NCI-H146 (cell line): ENCODE measurements at places on chromosomes 2 and 18.

DNA sequence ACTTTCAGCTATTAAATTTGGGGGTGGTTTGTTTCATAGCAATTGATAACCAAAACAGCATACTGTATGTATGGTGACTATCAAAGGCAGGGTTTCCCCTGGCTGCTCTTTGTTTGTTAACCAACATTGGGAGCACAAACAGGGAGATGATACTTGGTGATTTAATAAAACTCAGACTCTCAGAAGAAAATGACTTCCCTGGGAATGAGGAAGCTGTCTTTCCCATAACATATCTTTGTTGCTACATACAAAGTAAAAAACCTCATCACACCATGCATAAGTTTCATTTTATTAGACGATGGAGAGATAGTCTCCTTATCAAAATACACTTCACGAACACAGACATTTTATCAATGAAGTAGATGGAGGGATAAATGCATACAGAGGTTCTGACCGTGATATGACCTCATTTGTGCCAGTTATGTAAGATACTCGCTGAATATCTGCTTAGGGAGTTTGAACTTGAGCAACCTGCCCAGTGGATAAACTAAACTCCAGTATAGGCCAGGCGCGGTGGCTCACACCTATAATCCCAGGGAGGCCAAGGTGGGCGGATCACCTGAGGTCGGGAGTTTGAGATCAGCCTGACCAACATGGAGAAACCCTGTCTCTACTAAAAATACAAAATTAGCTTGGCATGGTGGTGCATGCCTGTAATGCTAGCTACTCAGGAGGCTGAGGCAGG, 3.8 kb upstream of the NFE2L2 start:
- no peak for DNase-seq

DNA sequence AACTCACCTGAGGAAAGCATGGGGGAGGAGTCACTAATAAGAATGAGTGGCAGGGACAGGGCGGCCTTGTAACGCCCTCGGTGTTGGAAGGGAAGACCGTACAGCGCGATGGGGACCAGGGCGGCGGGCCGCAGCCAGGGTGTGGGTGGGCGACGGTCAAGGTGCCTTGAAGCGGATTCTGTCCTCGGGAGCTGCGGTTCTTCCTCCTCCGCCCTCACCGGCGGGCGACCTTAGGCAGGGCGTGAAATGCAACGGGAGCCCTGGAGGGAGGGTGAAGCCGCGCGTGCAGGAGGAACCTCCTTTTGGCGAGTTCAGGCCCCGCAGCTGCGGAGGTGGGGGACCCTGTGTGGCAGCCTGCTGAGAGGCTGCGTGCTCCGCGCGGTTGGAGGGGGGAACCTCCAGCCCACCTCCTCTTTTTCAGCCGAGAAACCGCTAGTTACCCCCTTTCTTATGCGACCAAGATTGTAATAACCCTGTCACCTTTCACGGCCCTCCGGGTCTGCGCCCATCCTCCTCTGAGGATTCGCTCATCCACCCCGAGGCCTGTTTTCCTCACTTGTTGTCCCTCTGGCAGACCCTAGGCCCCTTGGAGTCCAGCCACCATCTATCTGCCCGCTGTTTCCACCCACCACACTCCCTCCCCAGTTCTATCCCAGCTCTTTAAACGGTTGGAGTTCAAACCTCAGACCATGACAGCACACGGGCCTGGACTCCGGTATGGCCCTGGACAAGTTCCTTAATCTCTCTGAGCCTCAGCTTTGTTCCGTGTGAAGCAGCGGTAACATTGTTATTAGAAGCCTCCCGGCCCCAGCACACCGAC, 823 bp upstream of the RNU2-63P start:
- DNase-seq, result peak; percentile 78

DNA sequence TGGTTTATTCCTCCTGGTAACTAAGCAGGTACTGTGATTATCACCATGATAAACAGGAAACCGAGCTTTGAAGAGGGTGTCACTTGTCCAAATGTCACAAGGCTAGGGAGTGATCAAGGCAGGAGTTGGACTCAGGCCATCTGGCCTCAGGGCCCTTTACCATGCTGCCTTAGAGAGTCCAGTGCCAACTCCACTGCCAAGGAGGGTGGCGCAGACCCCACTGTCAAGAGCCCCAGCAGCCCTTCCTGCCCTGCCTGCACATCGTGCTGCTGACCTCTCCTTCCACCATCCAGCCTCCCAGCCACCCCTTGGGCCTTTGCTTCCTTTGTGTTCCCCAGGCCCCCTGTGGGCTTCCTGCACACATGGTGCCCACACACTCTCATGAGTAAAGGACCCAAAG, 48.3 kb downstream of the TNS1 start:
- DNase-seq, result no peak

- DNase-seq, result no peak
Measured at GRCh38 chr2:64696636-64697035, 42.9 kb upstream of the SERTAD2 start.

DNA sequence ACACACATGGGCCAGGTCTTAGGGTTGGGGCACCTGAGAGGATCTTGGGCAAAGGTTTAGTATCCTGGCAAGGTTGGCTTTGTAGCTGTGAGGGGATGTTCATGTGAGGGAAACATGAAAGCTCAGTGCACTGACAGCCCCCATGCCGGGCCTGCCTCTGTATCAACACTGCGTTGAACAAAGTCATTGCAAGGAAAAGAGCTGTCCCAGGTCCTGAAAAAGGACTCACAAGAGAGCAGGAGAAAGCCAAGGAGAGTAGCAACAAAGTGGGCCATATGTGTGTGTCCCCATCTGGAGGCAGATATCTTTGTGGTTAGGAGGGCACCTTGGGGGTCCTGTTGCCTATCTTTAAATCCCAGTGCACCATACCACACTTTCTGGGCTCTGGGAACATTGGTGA, 237.8 kb upstream of the THSD7B start:
- DNase-seq, result no peak
